ENCODE measurements at places on chromosomes 12 and 14.
A peak's percentile ranks its signal among the peaks of the same experiment; 100 is the strongest.

DNA sequence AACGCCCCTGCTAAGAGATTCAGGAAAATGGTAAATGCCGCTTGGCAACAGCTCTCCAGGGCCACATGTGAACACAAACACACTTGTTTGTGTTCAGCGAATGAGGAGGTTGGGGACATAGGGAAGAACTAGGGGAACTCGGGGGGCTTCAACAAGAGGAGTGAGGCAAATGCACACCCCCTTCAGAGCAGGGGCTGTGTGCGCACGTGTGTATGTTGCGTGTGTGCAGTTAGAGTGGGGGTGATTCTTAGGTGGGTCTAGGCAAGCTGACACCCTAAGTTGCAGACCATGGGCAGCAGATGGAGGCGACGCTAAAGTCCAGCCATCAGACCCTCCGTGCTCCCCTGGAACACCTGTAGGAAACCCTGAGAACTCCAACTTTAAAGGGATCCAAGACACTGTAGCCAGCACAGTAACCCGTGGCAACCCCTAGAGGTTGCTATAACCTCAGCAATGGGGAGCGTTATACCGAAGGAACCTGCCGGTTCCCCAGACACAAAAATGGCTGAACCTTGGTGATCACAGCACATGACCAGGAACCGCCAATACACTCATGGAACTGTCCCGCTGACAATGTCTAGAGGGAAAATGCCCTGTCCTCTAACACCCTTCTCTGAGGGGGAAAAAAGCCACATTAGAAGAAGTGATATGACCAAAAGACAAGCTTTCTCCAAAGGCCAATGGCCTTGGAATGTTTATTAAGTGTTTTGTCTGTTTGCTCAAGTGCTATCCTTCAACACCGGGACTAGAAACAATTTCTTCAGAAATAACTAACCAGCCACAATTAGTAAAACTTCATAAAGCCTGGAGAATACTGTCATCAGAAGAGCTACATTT is 86.5 kb upstream of the CEP83 start:
- DNase-seq, result peak; percentile 92

DNA sequence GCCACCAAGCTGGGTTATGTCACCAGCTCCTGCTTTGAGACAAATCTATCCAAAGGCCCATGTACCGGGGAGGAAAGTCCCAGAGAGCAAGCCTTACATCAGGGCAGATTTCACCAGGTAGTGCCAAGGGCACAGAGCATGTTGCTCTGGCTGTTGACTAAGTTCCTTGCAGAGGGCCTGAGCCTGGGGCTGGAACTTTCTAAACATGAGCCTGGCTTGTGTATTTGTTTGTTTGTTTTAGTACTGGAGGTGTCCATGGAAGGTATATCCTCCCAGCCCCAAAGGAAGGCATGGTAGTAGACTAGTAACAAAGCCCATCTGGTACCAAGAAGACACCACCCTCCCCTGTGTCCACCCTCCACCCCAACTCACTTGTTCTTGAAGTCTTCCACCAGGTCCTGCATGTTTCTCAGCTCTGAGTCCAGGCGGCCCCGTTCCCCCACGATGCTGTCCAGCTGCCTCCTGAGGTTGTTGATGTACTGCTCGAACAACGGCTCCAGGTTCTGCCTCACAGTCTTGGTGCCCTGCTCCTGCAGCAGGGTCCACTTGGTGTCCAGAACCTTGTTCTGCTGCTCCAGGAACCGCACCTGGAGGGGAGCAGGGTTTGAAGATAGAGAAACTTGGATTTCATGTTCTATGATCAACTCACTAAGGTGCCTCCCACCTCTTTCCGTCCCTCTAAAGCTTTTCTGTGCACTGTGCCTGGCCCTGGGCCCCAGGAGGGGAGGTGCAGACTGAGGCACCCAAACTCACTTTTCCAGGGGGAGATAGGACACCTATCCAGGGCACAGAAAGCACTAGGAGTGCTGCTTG is 1.4 kb downstream of the KRT5 start:
- DNase-seq, result no peak

DNA sequence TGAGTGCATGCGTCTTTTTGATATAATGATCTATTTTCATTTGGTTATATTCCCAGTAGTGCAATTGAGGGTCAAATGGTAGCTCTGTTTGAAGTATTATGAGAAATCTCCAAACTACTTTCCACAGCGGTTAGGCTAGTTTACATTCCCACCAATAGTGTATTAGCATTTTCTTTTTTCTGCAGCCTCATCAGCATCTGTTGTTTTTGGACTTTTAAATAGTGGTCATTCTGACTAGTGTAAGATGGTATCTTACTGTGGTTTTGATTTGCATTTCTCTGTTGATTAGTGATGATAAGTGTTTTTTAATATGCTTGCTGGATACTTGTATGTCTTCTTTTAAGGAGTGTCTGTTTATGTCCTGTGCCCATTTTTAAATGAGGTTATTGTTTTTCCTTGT is 3.7 kb upstream of the KLRC1 start:
- DNase-seq, result no peak

GRCh38 chr12:4266990-4267389 is 6.6 kb upstream of the CCND2 start:
- no peak for DNase-seq

All from dermis blood vessel endothelial cell (primary cell).